ENCODE measurements at places on chromosomes 2 and 18. TPM values are rescaled to one million over a fixed set of nuclear protein-coding genes. Genes with fewer than 3 reads are reported as not detected.

The TPO gene
- total RNA-seq = not detected

The RBKS gene
- total RNA-seq = 0.76 TPM

The TMEM169 gene
- 0.93 TPM for total RNA-seq

The SF3B6 gene
- total RNA-seq = 145 TPM

The MAP3K19 gene
- not detected for total RNA-seq

The POTEC gene
- not detected for total RNA-seq

The ZCCHC2 gene
- total RNA-seq = 58.8 TPM

The SLC11A1 gene
- 0.05 TPM for total RNA-seq

The ZNF385B gene
- not detected for total RNA-seq

GRCh38 chr18:48723837-48724236 lies 185.0 kb downstream of the CTIF start:
- DNase-seq = no peak

DNA sequence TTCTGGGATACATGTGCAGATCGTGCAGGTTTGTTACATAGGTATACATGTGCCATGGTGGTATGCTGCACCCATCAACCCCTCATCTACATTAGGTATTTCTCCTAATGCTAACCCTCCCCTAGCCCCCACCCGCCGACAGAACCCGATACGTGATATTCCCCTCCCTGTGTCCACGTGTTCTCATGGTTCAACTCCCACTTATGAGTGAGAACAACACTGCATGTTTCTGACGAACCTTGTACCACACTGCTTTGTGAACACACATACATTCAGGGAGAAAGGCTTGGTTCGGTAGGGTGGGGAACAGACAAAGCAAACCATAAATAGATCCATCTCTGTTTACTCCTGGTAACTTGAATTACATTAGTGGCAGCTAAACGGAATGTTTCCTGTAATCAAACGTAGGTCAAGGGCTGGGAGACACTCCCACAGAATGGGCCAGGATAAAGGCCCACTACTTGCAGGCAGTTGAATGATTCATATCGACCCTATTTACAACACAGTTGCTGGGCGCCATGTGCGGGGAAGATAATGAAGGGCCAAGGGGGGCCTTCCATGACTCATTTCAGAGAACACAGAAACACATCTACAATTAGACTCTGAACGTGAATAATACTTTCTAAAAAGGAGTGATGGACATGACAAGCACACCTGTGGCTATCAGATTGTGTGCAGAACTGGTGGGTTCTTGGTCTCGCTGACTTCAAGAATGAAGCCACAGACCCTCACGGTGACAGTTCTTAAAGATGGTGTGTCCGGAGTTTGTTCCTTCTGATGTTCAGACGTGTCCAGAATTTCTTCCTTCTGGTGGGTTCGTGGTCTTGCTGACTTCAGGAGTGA lies 56.8 kb upstream of the KIDINS220 start:
- DNase-seq = no peak

DNA sequence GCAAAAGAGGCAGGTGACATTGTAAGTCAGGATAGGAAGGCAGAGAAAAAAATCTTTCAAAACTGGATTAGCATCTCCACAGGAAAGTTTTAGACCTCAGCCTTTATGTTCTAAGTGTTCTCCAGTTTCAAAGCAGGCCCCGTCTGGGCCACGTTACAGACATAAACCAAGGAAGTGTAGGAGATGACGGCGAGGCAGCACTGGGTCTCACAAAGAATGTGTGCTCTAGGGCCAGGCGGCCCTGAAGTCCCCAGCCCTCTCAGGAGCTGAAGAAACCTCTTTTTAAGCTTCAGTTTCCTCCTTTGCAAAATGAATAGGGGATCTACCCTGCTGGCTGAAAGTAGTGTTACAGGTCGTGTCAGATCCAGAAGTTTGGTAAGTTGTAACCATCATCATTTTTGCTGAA lies 81.7 kb downstream of the SPRED2 start:
- no peak for DNase-seq

DNA sequence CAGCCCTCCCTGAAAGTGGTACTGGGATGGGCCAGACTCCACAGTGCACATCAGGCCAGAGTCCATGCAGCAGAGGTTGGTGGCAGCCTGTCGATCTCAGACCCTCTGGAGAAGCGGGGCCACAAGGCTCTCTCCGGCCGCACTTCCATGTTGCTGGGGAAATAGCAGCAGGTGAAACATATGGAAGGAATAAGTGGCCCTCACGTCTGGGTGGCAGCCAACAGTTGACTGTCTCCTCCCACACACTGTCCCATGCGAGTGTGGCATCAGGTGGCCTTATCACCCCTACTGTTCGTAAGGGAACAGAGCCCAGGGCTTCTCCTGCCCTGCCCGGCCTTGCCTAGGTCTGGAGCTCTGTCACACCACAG lies 58.1 kb upstream of the FOSL2 start:
- no peak for DNase-seq

DNA sequence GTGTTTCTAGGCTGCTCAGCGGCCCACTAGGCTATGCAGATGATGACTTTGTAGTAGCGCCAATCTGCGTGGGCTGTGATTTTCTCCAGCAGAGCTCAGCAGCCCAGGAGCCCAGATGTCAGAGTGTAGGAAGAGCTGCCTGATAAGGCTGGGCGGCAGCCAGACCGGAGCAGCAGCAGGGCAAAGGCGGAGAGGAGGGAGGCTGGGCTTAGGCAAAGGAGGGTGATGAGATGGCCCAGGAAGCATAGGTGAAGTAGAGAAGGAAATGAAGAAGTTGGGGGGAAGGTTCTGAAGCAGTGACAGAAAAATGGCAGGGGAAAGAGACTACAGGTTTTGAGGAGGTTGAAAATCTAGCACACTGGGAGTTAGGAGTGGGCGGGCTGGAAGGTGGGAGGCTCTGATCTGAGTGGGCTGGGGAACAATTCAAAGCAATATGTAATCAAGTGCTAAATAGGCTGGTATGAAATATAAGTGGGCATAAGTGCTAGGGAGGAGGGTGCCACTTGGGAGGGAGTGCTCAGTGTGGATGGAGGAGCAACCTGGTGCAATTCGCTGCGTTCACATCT lies 50.6 kb upstream of the STPG4 start:
- DNase-seq = no peak

DNA sequence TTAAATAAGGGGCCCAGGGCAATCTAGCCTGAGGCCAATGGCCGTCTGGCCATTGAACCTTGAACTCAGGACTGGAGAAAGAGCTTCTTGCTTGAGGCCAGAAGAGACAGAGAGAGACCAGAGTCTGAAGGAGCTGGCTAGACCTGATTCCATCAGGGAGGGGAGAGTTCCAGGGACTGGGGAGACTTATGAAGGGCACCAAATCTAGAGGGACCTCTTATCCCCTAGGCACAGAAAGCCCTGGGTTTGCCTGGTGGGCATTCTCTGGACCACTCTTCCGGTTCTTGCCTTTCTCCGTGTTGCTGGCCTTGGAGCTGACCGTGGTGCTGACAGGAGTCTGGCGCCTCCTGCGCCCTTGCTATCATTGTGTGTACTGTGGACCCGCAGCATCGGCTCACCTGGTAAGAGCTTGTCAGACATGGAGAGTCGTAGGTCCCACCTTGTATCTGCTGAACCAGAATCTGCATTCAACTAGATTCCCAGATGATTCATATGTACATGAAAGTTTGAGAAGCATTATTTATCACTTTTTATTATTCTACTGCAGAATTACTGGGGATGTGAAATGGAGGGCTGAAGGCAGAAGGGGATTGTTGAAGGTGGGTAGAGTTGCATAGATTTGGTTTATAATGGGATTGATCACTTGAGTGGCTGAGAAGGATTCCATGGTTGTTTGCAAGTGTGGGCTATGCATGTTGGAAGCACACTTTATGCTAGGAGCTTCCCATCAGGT lies 4.3 kb upstream of the TRPM8 start:
- no peak for DNase-seq

DNA sequence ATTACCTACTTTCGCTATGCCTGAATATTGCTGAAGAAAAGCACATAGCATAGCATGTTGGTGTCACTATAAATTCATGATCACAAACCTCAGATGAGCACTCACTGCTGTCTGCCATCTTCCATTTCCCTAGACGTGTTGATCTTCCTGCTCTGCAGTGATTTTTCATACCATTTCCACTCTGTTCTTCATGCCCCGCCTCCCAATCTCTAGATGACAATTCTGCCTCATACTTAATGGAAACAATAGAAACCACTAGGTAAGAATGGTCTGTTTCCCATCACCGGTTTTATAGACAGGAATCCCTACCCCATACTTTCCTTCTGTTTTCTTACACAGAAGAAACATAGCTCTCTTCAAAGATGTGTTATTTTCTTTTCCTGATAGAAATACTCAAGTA lies 63.8 kb downstream of the PIK3C3 start:
- DNase-seq = no peak

DNA sequence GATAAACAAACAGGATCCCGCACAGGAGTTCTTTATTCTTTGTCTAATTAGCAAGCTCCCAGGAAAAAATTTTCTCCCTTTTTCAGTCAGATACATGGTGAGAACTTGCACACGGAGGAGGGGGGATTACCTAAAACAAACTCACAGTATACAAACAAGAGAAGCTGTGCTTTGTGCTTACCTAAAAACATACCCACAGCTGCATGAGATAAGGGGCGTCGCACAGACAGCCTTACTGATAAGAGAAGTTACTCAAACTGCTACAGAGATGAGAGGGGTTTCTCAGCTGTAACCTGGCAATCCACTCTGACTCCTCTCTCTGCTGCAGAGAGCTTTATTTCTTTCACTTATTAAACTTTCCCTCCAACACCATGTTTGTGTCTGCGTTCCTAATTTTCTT lies 32.9 kb upstream of the ST3GAL5 start:
- DNase-seq = no peak

DNA sequence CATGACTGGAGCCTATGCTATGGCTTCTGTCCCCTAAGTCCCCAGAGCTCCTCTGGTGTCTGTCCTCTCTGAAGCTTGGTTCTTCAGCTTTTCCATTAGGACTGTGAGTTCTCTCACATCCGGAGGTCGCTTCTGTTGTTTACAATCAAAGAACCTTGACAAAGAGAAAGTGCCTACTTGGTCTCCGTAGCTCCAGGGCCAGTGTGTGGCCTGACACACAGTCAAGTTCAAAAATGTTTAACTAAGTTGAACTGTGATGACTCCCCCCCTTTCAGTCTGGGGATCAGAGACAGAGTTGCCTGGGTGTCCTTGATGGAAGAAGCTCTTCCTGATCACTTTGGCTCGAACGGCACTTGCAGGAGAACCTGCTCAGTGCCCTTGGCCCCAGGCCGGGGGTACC lies 26.3 kb upstream of the YWHAQ start:
- no peak for DNase-seq

DNA sequence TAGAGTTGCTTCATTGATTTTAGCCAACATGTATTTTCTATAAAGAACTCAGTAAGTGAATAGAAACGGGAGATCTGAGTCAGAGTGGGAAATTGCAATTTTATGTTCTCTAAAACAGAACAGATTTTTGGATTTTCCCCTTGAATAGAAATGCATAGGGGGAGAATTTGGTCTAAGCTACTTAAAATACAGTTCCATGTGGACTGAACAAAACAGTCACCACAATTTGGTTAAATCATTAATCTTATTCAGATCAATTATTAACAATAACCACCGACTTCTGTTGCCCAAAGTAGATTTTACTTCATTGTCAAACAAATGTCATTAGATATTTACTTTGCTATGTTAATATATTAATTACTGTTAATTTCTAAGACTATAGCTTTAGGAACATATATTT lies 107.7 kb downstream of the SCG2 start:
- no peak for DNase-seq

DNA sequence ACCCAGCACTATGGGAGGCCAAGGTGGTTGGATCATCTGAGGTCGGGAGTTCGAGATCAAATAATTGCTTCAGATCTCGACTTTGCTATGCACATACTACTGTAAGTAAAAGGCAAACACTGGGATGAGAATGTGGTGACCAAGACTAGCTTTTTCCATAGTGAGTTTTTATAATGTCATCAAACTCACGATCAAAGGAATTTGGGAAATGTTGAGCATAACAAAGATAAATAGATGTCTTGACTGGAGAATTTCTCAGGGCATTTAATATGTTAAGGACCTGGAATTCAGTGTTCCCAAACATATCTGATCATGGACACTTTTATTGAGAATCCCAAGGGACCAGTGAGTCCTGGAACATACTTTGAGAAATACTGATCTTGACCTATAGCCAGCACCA lies 205.6 kb downstream of the ARHGAP15 start:
- DNase-seq = no peak

GRCh38 chr18:10329101-10329500 lies 125.3 kb upstream of the APCDD1 start:
- DNase-seq = no peak

GRCh38 chr2:74010087-74010541 lies 25.4 kb downstream of the TET3 start:
- DNase-seq = no peak

DNA sequence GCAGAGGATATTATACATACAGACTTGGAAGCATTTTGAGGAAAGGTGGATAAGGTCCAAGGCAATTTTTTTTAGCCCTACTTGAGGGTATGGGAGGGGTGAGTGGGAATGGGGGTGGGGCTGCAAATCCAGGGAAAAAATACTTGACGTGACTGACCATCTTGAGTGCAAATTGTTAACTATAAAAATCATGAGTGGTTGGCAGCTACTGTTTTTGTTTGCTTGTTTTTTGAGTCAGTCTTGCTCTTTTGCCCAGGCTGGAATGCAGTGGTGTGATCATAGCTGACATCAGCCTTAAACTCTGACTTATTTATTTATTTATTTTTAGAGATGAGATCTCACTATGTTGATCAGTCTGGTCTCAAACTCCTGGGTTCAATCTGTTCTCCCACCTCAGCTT lies 458.8 kb downstream of the PIK3C3 start:
- DNase-seq = no peak

DNA sequence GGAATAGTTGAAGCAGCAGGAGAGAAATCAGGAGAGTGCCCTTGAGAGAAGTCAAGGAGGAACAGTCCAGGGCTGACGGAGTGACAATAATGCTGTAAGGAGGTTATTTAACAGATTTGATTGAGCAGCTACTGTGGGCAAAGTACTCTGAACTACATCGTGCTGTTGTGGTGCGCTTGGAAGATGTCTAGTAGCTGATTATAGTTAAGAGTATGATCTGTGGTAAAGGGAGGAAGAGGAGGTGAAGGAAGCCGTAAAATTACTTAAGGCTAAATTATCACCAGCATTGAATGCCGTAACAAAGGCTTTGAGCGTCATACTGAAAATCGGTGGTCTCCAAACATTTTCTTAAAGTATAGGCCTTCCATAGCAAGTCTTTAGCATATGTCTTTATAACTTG lies 4.5 kb downstream of the PCBP1 start:
- no peak for DNase-seq

DNA sequence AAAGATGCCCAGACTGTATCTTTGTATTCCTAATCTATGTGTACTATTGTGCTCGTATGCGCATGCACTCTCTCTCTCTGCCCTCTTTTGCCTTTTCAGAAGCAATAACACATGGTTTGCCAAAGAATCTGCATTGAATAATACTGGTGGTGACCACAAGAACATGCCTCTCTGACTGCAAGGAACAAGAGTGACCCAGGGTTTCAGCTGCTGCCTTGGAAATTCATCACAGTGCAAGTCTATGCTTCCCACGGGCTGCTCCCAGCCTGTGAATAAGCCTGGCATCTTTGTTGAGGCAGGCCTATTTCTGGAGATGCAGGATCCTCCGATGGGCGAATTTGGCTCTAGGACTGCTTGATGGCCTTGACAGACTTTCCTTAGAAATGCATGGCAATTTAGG lies 689.4 kb upstream of the FANCL start:
- no peak for DNase-seq

- DNase-seq = no peak
These were observed 295.1 kb upstream of the REV1 start for GRCh38 chr2:99784946-99785345.

- no peak for DNase-seq
These were observed 199.0 kb upstream of the ERBB4 start for GRCh38 chr2:212737392-212738172.

Measured in activated T-helper 1 cell treated with anti-CD3 and anti-CD28 coated beads, Interleukin-12 subunit alpha, Interleukin-12 subunit beta, Interleukin-2, Interleukin-4 antibody, amounts not matched to agents 30 ng/mL and 10 ng/mL and 1 ng/mL, durations not matched to agents 14 hours and 24 hours and 36 hours (primary cell).